Activated CD4-positive, alpha-beta T cell treated with anti-CD3 and anti-CD28 coated beads, Interleukin-2, amount 10 ng/mL, durations not matched to agents 7 days and 5 days (primary cell): ENCODE measurements at places on chromosomes 5 and 9.
A peak's percentile ranks its signal among the peaks of the same experiment; 100 is the strongest.

DNA sequence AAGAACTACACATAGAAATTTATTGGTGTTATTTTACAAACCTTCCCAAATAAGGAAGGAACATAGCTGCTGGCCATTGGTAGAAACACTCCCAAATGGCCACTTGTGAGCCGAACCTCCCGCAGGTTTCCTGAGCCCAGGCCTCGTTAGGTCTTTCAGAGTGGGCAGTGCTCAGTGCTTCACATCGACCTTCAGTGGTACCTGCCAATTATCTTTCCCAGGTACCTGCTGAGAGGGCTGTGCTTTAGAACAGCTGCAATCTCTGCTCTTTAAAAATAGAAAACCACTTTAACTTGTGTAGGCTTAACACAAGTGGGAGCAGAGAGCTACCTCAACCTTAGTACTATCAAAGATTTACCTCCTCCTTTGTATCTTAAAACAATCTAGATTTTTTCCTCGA is 334.1 kb downstream of the RFX3 start:
- DNase-seq, result no peak

DNA sequence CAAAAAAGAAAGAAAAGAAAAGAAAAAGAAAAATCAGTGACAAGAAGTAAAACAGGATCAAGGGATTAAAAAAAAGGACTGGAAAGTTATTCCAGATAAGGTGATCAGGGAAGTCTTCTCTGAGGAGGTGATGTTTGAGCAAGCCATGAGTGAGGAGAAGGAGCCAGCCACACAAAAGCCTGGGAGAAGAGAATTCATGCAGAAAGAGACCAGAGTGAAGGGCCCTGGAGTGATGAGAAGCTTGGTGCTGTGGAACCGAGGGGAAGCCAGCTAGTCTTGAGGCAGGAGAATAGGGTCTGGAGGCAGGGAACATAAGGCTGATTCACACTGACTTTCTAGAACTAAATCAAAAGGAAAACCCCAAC is 4.0 kb upstream of the EXOSC2 start:
- DNase-seq, result no peak

- DNase-seq, result no peak
Observed at GRCh38 chr5:138271281-138271680, 3.1 kb downstream of the GFRA3 start.

GRCh38 chr9:81848472-81848871 is 79.8 kb upstream of the SPATA31D4 start:
- no peak for DNase-seq

- no peak for DNase-seq
Observed at GRCh38 chr5:173513521-173513991, 102.9 kb downstream of the BOD1 start.

GRCh38 chr5:107218457-107219193 is 452.1 kb downstream of the EFNA5 start:
- no peak for DNase-seq

- DNase-seq, result no peak
Observed at GRCh38 chr9:136910197-136910900, 24.0 kb downstream of the TRAF2 start.

- DNase-seq, result no peak
Observed at GRCh38 chr5:101796427-101796826, 499.7 kb downstream of the SLCO4C1 start.

GRCh38 chr5:65061250-65061973 is 292.7 kb downstream of the CWC27 start:
- no peak for DNase-seq

DNA sequence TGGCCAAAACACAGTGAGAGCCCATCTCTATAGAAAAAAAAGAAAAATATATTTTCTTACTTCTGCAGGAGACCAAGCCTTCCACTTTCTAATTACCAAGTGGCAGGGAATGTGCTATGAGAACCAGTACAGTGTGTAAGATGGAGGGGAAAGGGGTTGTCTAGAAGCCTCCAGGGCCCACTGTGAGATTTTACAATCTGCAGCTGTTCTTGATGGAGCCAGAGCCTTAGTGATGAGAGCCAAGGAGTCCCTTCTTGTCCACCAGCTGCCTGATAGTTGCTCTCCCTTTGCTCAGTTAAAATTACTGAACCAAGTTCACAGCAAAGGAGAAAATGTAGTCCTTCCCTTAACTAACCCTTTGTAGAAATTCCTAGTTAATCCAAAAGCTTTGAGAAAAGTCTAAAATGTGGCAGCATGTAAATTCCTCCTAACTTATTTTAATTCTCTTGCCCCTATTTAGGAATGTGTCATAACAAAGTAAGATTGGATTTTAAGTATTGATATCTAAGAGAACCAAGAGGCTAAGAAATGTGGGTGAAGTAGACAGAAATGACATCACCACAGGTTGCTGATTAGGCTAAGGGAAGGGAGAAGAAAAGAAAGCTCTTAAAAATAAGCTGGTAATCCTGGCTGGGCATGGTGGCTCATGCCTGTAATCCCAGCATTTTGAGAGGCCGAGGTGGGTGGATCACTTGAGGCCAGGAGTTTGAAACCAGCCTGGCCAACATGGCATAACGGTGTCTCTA is 19.3 kb downstream of the SRP19 start:
- no peak for DNase-seq

DNA sequence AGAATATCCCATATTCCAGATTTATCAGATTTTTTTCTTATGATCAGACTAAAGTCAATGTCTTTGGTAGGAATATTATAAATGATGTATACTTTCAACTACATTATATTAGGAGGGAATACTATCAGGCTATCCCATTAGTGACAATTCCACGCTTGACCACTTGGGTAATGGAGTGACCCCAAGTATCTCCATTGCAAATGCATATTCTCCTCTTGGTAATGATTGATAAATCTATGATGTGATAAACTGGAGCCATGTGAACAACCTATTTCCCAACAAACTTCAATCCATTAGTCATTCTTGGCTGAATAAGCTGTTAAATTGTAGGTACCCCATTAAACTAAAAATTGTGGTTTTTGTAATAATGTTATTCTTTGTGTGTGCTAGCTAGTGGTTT is 12.2 kb upstream of the MPDZ start:
- no peak for DNase-seq

DNA sequence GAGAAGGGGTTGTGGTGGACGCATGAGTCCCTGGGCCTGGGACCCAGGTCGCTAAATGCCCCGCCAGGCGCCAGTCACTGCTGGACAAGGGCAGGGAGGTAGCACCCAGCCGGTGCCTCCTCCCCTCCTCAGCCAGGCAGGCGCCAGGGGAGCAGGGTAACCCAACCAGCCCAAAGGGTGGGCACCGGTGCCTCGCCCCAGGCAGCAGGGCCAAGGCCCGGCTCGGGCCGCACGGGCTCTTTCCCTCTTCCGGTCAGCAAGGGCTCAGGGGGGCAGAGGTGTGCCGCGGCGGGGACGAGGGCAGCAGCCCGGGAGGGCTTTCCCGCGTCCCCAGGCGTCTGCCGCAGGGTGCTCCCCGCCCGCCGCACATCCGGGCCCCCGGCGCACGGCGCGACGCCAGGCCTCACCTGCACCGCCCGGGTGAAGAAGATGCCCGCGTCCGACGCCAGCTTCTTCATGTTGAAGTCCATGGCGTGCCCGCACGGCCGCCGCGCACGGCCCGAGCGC is 393 bp downstream of the SH3GLB2 start:
- DNase-seq, result peak; percentile 74

DNA sequence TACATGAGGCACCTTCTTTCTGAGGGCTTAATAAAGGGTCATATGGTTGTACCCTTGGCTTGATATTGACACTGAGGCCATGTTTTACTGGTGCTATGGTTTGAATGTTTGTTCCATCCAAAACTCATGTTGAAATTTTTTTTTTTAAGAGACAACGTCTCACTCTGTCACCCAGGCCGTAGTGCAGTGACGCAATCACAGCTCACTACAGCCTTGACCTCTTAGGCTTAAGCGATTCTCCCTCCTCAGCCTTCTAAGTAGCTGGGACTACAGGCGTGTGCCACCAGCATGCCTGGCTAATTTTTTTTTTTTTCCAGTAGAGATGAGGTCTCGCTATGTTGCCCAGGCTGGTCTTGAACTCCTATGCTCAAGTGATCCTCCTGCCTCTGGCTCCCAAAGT is 20.9 kb downstream of the FAM151B start:
- no peak for DNase-seq

GRCh38 chr5:178931846-178932760 is 8.9 kb upstream of the ZNF454 start:
- no peak for DNase-seq

DNA sequence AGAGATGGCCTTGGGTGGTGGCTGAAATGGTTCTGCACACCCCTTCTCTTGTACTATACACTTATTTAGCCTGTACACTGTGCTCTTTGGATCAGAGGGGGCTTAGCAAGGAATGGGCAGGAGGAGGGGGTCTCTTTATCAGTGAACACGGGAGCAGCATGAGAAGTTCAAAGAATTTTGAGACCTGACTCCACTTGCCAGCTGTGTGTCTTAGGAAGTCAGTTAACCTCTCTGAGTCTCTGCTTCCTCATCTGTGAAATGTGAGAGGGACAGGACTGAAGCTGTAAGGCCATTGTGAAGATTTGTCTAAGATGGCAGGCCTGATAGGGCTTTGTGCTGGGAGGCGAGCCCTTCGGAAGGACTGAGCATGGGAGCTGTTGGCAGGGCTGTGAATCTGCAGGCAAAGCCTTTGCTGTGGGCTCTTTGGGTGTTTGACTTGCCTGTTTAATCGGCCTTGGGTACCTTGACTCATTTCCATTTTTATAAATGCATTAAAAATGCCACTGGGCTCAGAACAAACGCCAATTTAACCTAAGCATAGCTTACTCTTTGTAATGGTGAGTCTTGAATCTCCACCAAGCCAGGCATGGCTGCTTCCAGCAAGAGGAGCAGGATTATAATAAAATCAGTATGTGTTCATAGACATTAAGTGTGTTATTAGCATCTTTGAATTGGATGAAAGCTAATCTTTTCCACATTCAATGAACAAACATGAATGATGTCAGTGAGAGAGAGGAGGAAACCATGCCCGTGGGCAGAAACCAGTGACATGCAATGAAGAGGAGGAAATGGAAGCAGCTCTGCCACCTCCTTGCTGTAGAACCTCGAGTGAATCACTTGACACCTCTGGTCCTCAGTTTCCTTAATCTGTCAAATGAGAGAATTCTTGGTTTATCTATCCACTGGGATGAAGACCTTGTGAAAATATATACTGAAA is 89.4 kb downstream of the MACROH2A1 start:
- peak; percentile 27 for DNase-seq

- no peak for DNase-seq
Observed at GRCh38 chr5:71904852-71905251, 185.8 kb downstream of the CARTPT start.

DNA sequence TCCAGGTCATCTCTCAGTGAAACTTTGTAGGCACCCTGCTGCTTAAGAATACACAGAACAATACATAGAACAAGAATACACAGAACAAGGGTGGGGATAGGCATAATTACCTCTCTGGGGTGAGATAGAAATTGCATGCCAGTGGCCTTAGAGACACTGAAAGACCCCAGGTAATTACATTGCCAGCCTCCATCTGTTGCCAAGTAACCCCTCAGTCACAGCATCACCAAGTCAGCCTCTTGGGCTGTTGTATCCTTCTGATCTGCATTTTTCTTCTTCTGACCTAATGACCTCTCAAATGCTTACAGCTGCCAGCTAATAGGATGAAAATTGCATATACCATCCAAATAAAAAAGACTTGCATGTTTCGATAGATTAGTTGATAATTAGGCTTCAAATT is 167.7 kb downstream of the GRIA1 start:
- no peak for DNase-seq

DNA sequence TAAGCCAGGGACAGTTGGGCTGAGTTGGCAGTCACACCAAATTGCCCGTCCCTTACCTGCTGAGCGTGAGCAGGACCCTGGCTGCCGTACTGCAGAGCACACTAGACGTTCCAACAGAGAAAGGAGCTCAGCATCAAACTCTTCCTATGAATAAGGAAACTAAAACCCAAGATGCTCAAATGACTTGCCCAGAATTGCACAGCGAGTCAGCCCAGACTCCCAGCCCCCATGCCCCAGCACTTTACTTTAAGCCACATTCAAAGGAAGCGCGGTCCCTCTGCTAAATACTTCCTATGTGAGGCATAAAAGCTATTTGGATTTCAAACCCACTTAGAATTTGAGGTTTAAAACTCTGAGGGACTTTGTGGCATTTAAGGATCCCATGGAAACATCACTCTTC is 23.9 kb downstream of the PAX5 start:
- no peak for DNase-seq
